ENCODE measurements at places on chromosomes 1 and 21.
A peak's percentile ranks its signal among the peaks of the same experiment; 100 is the strongest.

GRCh38 chr1:216815260-216816131, 92.3 kb upstream of the ESRRG start:
- DNase-seq: no peak

- no peak for DNase-seq
These were observed 253.3 kb downstream of the DUSP10 start for GRCh38 chr1:221488550-221488949.

DNA sequence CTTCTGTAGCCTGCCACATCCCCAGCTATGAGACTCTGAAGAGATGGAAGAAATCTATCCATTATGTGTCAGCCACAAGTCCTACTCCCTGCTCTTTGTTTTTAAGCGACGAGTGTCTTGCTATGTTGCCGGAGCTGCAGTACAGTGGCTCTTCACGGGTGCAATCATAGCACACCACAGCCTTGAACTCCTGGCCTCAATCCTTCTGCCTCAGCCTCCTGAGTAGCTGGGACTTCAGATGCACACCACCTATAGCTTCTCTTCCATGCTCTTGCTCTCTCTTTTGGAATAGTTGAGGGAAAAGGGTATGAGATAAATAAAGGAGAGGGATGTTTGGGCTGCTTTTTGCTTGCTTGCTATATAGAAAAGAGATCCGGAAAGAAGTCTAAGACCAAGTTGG, 1.6 kb downstream of the TUFT1 start:
- DNase-seq: no peak

DNA sequence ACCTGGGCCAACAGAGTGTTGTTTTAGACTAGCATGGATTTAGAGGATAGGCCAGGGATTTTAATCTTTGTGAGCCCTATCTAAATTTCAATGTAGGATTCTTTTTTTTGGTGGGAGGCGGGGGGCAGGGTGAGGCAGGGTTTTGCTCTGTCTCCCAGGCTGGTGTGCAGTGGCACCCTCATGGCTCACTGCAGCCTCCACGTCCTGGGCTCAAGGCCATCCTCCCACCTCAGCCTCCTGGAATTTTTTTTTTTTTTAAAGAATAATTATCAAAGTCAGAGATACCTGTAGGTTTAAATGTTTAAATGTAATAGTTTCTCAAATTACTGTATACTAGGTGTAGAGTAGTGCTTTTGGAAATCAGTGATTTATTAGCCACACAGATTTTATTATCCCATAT, 3.4 kb upstream of the MPC2 start:
- no peak for DNase-seq

- no peak for DNase-seq
These were observed 81.1 kb downstream of the DSCAM start for GRCh38 chr21:40765811-40766210.

DNA sequence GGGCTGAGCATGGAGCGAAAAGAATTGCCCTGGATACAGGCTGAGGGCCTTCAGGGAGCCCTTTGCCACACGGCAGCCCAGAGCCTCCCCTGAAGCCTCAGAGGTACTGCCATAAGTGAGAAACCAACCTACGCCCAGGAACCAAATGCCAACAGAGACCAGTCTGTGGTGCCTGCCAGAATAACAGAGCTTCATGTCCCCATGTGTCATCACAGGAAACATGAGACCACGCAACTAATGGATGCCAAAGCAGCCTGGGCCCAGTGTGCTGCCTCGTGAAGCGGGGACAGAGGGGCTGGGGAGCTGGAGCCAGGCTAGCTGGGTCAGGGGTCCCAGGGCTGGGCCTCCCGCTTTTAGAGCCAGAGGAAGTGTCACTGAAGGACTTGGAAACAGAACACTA, 18.7 kb upstream of the STUM start:
- no peak for DNase-seq

GRCh38 chr1:175757381-175758015, 14.1 kb upstream of the TNR start:
- DNase-seq: peak; percentile 21

DNA sequence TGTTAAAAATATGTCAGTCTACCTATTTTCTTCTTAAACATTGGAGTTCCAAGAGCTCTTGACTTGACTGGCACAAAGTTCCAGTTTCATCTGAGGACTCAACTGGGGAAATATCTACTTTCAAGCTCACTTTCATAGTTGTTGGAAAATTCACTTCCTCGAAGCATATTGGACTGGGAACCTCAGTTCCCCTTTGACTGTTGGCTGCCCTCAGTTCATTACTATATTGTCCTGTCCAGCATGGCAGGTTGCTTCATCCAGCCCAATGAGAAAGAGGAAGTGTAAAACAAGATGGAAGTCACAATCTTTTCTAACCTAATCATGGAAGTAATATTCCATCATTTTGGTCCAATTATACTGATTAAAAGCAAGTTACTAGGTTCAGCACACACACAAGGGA, 54.3 kb downstream of the ZNF697 start:
- no peak for DNase-seq

- DNase-seq: no peak
These were observed 16.5 kb upstream of the UTS2 start for GRCh38 chr1:7869136-7869920.

- DNase-seq: peak; percentile 59
These were observed 68.5 kb downstream of the GIPC2 start for GRCh38 chr1:78114034-78114956.

- peak; percentile 10 for DNase-seq
These were observed at the start of gene GNG12 for GRCh38 chr1:67832737-67833601. Gene GNG12, minus strand, starts transcription at chr1:67833467. Its CDS starts 125,781 bp downstream, at chr1:67707686.

Data from stimulated activated CD4-positive, alpha-beta T cell treated with anti-CD3 and anti-CD28 coated beads, Interleukin-2, amount 100 ng/mL, for 48 hours (primary cell).